ENCODE measurements at places on chromosomes 1 and 21.

DNA sequence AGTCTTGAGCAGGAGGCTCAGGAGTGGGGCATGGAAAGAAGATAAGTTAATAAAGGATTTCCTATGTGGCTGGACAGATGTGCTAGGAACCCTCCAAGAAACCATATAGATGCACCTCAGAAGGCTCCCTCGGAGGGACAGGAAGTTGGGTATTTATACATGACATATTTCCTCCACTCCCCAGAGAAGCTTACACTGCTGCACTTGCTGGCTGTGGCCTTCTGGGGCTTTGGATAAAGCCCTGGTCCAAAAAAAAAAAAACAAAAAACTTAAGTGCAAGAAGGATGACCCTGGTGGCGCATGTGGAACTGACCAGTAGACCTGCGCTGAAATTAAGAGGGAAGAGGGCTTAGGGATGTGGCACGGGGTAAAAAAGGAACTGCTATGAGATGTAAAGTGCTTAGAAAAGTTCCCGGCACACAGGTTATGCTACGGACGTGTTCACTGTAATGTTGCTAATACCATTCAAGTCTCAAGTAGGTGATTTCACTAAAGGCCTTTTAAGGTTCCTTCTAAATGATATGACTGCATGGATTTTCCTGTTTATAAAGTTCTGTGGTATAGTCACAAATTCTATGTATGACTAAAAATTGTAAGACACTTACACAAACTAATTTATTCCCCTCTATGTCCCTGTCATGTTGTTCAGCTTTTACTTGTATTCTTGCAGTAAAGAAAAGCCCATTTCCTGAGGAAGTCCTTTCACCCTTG, 253.6 kb downstream of the HMCN1 start:
- no peak for DNase-seq

DNA sequence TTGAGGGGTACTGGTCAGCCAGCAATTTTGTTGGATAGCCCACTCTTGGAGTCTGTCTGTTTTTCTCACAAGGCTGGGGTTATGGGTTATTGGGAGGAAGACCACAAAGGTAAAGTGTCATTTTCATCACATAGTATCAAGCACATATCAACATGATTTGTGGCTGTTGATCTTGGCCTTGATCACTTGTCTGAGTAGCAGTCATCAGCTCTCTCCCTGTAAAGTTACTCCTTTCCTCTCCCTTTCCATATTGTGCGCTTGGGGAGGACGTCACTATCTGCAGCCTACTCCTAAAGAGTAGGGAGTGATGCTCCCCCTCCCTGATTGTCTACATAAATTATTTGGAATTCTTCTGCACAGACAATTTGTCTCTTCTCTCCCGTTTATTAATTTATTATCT, 1.8 kb upstream of the ZNF362 start:
- DNase-seq, result no peak

DNA sequence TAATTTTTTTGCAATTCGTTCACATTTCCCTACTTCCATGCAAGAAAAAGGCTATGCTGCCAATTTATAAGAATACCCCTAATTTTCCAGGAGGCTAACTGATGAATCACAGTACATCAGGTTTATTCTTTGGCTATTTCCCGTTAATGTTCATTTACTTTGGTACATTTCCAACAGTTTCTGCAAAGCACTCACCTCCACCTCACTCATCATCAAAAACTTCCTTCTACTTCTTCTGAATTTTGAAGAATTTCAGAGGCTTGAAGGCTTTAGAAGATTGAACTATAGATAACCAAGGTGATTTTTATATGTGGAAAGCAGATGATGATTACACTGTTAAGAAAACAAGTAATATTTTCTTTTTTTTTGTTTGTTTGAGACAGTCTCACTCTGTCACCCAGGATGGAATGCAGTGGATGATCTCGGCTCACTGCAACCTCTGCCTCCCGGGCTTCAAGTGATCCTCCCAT, 60.5 kb upstream of the HP1BP3 start:
- no peak for DNase-seq

DNA sequence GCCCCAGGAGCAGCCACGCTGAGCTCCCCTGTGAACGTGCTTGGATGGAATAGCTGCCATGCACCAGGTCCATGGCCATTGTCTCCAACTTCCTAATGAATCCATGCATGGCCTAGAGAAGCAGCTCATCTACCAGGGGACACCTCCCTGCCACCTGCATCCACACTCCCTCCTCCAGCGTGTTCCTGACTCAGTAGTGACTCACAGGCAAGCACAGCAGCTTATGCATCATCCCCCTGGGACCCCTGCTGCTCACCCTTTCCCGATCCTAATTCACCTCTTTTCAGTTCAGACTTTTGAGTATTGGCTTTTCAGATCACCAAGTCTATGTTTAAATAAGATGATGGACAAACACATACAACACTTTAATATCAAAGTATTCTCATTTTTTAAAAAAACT, 39.9 kb upstream of the TADA1 start:
- DNase-seq, result peak; percentile 14

- no peak for DNase-seq
Measured at GRCh38 chr1:7749126-7749525, 22.0 kb upstream of the VAMP3 start.

DNA sequence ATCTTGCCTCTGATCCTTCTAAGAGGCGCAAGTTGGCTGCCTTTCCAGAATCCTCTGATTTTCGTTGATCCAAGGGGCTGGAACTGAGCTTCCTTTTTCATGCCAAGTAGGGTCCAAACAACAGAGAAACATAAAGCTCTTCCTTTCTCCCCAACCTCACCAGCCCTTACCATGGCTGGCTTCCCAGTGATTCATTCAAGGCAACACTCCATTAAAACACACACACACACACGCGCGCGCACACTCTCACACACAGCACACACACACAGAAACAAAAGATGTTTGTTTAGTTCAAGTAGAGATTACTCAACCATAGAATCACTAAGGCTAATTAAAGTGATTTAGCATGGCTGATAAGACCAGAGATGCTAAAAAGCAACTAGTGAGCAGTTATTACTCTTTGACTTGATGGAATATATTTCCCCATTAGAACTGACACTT, 13.0 kb upstream of the GUCA2A start:
- no peak for DNase-seq

GRCh38 chr1:29657816-29658215, 421.5 kb downstream of the PTPRU start:
- no peak for DNase-seq

- no peak for DNase-seq
Measured at GRCh38 chr1:33893147-33893830, 29.4 kb downstream of the HMGB4 start.

DNA sequence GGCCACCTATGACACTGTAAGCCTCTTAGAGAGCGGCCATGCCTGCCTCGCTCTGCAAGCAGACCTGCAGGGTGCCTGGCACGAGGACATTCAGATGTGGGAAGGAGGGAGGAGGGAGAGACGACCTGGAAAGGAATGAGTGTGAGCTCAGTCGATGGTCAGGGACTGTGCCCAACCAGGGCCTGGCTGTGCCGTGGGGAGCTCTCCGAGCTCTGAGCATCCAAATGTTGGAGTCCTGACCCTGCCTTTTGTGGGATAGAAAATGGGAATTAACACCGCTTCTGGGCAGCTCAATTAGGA, 7.3 kb downstream of the CSTB start:
- DNase-seq, result no peak

DNA sequence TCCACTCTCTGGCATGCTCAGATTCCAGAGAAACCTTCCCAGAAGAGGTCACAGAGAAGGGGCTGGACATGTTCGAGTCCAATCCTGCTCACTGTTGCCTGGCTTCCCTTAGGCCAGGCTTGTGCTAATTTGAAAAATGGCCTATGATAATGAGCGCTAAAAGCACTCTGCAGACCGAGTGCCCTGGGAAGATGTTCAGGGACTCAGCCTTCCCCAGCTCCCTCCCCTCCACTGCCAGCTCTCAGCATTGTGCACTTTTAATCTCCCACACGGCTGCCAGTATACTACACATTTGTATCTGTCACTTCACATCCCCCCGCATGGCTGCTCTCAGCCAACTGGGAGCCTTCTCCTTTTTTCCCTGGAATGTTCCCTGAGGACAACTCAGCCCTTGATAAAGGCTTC, 24.1 kb downstream of the FAM163A start:
- no peak for DNase-seq

- peak; percentile 75 for DNase-seq
Measured at GRCh38 chr1:20255666-20256065, 35.0 kb upstream of the VWA5B1 start.

GRCh38 chr1:65253800-65254319, 55.5 kb upstream of the DNAJC6 start:
- DNase-seq, result no peak

DNA sequence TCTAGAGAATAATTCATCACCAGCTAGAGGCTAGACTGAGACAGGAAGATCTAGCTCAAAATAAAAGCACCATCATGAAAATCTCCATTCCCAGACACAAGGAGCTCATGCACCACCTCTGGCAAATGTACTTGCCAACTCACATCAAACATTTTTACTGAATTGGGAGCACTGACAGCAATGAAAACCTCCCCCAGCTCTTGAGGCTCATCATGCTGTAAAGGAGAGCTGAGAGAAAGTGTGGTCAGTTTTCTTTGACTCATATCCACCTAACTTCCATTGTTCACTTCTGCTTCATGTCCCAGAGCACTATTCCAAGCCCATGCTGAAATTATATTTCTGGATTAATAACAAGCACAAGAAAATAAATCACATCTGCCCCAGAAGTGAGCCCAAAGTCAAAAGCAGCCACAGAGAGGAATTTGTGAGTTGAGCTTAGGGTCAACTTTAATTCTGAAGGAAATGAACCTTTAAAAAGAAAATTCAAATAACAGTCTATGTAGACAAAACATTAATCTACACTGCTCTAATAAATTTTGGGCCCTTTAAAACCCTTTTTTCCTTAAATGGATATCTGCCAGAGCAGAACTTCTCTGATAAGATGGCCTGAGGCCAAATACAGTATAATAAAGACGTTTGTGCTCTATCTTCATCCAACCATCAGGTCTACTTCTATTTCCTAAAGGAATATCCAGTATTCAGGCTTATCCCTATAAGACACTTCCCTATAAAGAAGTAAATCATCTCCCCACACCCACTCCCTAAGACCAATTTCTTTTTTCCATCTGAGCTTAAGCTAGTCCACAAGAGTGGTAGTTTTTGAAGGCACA, 85.9 kb upstream of the ADAM30 start:
- peak; percentile 66 for DNase-seq

GRCh38 chr21:36701756-36702621, 3.1 kb downstream of the SIM2 start:
- no peak for DNase-seq
